Right renal pelvis (tissue), 4 donors: ENCODE measurements at places on chromosomes 5 and 9. TPM values are rescaled to one million over a fixed set of nuclear protein-coding genes. Genes with fewer than 3 reads are reported as not detected.

- no peak for DNase-seq
Measured at GRCh38 chr9:93543117-93543516, 33.3 kb upstream of the PHF2 start.

- no peak for DNase-seq
Measured at GRCh38 chr9:37730256-37730655, 23.3 kb upstream of the TRMT10B start.

GRCh38 chr9:136185596-136186366 is 19.1 kb downstream of the LHX3 start:
- DNase-seq, result no peak

The PRRX2 gene
- 1.1 TPM for polyA plus RNA-seq

The PCDHGA7 gene
- polyA plus RNA-seq, result 2.8 TPM

GRCh38 chr5:109743770-109744212 is 54.1 kb downstream of the MAN2A1 start:
- DNase-seq, result no peak

GRCh38 chr9:112751056-112751795 is 666 bp downstream of the SNX30 start:
- no peak for DNase-seq

DNA sequence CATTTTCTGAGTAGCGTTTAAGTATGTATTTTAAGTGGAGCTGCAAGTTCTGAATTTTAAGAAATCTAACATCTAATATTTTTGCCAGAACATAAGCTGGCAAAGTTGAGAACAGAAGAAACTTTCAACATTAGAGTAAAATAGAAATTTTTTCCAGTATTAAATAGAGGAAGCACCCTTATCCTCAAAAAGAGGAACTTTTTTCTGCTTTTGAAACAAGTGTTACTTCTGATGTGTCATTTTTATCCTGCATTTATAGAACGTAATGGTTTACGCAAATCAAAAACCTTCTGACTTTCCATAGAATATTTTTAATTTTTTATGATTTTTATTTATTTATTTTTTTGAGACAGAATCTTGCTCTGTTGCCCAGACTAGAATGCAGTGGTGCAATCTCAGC is 21.8 kb downstream of the ZBED3 start:
- DNase-seq, result no peak

- DNase-seq, result no peak
Measured at GRCh38 chr5:63916786-63917185, 45.5 kb downstream of the HTR1A start.

The SLC36A2 gene
- 6.3 TPM for polyA plus RNA-seq

DNA sequence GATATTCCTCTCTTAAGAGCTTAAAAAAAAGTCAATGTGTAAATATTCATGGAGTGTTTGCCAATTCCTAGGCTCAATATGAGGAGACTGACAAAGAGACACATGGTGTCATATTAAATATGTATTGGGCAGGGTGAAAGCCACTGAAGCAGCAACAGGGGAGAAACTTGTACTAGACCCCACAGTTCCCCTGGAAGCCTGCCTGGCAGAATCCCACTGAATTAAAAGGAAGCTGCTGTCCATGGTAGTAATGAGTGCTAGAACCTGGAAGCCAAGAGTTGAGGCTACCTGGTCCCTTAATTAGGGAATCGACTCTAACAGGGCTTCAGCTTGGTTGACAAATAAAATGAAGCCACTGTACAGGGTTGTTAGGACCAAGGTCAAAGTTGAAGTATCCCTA is 129.4 kb upstream of the GPR151 start:
- no peak for DNase-seq

The WWC1 gene
- 78.3 TPM for polyA plus RNA-seq

DNA sequence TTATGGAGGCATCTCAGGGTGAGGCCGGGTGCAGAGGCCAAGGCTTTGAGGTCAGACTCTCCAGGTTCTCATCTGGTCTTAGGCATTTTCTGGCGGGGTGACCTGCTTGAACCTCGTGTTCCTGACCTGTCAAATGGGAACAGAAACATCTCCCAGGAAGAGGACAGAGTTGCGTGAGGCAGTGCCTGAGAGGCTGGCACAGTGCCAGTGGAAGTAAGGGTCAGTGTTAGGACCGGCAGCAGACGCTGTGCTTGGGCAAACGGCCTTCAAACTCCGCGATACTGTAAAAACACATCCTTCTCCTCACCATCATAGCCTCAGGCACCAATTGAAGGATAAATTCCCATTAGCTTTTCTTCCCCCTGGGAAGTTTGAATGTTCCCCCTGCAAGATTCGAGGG is 55.6 kb upstream of the FCN2 start:
- no peak for DNase-seq

DNA sequence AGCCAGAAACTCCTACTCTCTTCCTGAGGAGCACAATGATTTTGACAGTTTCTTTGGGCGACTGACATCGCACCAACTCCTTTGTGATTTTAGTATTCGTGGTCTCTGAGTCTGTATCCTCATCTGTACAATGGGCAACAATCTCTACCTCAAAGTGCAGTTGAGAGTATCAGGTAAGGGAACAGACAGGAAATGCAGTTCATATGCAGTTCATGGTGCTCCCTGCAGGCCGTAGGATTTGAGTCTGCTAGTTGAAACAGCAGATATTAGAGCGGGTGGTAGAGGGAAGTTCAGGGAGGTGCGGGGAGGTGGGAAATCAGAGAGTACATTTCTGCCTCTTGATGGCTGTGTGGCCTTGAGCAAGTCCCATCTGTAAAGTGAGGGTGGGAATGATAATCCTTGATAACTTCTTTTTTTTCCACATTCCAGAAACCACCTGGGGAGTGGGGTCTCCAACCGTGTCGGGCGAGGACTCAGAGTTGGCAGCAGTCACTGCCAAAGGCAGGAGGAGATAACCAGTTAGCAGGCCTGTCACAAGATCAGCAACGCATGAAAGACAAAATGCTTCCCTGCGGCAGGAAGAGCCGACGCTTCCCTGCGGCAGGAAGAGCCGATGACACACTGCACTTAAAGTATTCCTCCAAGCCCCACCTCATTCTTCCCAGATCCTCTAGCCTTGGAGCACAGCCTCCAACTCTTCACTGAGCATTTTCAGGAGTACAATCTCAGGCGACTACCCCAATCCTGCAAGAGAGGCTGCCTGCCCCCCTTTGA is 6.0 kb upstream of the NEK6 start:
- DNase-seq, result no peak

The RETREG1 gene
- 45.4 TPM for polyA plus RNA-seq

The CATSPER3 gene
- 1.2 TPM for polyA plus RNA-seq

The ZNF346 gene
- 22.4 TPM for polyA plus RNA-seq

GRCh38 chr5:120803282-120803681 is 339.2 kb downstream of the PRR16 start:
- no peak for DNase-seq

GRCh38 chr5:138138949-138139780 is at the start of gene NME5:
TSS of gene NME5 (minus strand) at chr5:138139428. CDS start at chr5:138138780, 648 bp downstream.
- peak; percentile 61 for DNase-seq

GRCh38 chr5:133866160-133866902 is 102.1 kb downstream of the C5orf15 start:
- no peak for DNase-seq

DNA sequence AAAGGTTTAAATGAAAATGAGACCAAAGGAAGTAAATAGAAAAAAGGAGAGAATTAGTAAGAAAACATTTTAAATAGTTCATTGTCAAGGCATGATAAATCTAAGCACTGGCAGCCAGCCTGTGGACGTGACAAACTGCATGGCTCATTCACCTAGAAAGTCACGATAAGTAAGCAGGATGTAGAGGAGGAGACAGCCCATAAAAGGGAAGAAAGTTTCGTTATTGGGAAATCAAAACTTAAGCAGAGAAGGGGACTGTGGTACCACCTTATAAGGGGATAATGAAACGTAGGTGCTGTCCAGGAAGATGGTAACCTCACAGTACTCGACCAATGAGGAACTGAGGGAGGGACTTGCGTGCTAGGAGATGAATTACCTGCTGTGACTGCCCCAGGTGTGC is 494.5 kb upstream of the GRAMD2B start:
- no peak for DNase-seq

The FIBCD1 gene
- polyA plus RNA-seq, result 0.44 TPM

GRCh38 chr9:130194378-130194932 is 22.3 kb downstream of the NCS1 start:
- DNase-seq, result no peak

DNA sequence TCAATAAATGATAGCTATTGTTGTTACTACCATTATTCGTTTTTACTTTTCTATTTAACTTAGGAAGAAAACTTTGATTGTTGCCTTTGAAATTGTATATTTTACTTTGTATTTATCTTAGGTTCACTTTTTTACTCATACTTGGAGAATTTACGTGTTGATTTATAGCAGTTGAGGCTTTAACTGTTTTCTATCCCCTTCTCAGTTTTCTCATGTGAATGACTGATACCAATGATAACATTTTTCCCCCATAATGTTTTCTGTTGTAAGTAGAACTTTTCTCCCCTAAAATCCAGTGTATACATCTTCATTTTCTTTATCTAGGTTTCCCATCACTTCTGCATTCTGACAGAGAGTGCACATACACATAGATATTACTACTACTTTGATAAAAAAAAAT is 54.4 kb downstream of the FSD1L start:
- no peak for DNase-seq

GRCh38 chr9:4491626-4491975 is 1.3 kb downstream of the SLC1A1 start:
- no peak for DNase-seq

DNA sequence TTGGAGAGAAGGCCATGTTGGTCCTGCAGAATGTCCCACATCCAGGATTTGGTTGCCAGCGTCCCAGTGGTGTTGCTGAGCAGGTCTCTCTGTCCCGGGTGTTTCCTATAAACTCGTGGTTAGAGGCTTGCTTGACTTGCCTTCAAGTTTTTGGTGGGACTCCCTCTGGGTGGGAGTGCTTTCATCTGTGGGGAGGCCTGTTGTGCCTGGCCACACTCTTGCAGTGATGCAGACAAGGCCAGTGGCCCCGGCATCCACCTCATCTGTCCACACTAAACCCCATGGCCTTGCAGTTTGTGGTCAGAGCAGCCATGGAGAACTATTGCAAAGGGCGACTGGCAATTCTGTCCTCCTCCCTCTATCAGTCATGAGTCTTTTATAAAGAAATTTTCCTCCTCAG is 71.8 kb downstream of the PHF2 start:
- no peak for DNase-seq

DNA sequence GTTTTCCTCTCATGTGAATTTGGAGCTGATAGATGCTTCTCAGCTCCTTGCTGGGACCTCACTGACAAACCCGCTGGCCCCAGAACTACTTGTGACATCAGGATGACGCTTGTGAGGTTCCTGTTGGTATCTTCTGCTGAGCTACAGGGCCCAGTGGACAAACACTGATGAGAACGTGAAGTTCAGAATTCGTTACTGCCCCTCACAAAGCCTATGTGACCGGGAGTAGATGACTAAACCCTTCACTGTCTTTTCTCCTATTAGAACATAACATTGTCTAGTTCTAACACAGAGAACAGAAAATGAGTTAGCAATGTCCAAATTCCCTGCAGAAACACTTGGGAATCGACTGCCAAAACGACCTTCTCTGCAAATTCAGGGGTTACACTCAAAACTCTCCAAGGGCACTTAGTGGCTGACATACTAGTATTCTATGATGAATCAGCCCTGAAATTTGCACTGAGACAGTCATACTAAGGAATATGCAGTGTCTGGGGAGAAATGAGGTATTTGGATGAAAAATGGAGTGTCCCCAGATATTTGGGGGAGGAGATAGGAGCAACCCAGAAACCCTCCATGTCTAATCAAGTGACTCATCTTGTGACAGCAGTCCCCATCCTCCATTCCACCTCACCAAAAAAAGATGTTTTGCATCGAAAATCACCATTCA is 143.2 kb upstream of the TRIM32 start:
- no peak for DNase-seq

DNA sequence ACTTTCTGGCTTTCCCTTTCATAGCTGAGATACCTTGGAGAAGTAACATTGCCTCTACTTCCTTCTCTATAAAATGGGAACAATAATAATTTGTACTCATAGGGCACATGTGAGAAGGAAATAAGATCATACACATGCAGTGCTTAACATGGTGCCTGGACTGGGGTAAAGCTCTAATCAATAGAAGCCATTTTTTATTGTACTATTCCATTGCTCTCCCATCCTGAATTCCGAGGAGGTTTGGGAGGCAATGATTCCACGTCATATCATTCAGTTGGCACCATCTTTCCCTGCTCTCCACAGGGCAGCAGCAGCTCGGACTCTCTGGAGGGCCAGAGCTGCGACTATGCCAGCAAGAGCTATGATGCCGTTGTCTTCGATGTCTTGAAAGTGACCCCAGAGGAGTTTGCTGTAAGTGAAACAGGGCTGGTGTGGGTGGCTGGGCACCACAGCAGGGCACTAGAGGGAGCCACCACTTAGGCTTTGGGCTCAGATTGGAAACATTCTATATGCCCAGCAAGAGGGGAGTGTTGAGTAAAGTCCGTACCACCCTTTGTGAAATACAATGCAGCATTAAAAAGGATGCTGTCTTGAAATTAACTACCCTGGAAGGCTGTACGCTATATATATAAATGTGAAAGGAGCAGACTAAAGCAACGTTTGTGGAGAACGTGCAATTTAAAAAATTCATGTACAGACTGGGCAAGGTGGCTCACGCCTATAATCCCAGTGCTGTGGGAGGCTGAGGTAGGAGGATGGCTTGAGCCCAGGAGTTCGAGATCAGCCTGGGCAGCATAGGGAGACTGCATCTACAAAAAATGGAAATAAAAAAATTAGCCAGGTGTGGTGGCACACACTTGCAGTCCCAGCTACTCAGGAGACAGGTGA is 51.2 kb downstream of the RALGPS1 start:
- no peak for DNase-seq

The HSPB3 gene
- polyA plus RNA-seq, result 0.19 TPM

The CEP78 gene
- polyA plus RNA-seq, result 31.2 TPM

The PCSK1 gene
- 0.20 TPM for polyA plus RNA-seq

The HAVCR1 gene
- 2.1 TPM for polyA plus RNA-seq

The SOX30 gene
- 0.48 TPM for polyA plus RNA-seq

DNA sequence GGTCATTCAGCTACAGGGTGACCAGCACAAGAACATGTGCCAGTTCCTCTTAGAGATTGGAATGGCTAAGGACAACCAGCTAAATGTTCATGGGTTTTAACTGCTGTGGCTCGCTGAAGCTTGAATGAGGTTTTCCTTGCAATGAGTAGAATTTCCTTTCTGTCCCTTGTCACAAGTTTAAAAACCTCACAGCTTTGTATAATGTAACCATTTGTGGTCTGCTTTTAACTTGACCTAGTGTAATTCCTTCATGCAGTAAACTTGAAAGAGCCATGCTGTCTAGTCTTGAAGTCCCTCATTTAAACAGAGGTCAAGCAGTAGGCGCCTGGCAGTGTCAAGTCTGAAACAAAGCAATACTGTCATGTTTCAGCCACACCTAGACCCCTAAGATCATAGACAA is 181.3 kb upstream of the DMRT1 start:
- DNase-seq, result no peak
